ENCODE measurements at places on chromosomes 13 and 19. TPM values are rescaled to one million over a fixed set of nuclear protein-coding genes. Genes with fewer than 3 reads are reported as not detected.

GNA15 gene
- total RNA-seq, result 4.3 TPM

AMER2 gene
- not detected for total RNA-seq

AP1M1 gene
- total RNA-seq, result 107 TPM

IQCN gene
- total RNA-seq, result 0.52 TPM

ZNF345 gene
- total RNA-seq, result 4.1 TPM

TEX30 gene
- 12.5 TPM for total RNA-seq

ZNF471 gene
- total RNA-seq, result 8.6 TPM

TMEM205 gene
- 207 TPM for total RNA-seq

COMMD6 gene
- total RNA-seq, result 156 TPM

- DNase-seq, result no peak
These were observed 5.0 kb downstream of the RPL36 start for GRCh38 chr19:5694956-5695648.

- no peak for DNase-seq
These were observed 472.1 kb downstream of the DIAPH3 start for GRCh38 chr13:59691501-59692066.

- DNase-seq, result no peak
These were observed 22.9 kb downstream of the PPP5C start for GRCh38 chr19:46369817-46370216.

GRCh38 chr13:56015919-56016318, 1124.8 kb upstream of the PRR20A start:
- no peak for DNase-seq

DNA sequence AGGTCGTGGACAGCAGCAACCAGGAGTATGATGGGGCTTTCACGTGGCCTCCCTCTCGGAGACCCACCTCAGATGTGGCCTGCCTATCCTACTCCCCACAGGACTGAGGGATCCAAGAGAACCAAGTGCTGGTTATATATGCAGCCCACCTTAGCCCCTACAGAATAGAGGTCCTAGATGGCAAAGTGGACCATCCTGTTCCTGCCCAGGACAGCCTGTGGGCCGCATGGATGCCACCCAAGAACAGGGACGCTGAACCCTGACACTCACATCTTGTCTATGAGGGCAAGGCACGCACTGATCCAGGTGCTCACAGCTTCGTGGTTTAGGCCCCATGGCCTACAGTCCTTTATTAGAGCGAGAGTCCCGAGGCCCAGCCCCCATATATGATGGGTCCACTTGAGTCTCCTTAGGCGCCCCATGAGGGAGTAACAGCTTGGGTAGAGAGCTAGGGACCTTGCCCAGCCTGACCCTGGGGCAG, 1.5 kb upstream of the SLC27A5 start:
- DNase-seq, result no peak

DNA sequence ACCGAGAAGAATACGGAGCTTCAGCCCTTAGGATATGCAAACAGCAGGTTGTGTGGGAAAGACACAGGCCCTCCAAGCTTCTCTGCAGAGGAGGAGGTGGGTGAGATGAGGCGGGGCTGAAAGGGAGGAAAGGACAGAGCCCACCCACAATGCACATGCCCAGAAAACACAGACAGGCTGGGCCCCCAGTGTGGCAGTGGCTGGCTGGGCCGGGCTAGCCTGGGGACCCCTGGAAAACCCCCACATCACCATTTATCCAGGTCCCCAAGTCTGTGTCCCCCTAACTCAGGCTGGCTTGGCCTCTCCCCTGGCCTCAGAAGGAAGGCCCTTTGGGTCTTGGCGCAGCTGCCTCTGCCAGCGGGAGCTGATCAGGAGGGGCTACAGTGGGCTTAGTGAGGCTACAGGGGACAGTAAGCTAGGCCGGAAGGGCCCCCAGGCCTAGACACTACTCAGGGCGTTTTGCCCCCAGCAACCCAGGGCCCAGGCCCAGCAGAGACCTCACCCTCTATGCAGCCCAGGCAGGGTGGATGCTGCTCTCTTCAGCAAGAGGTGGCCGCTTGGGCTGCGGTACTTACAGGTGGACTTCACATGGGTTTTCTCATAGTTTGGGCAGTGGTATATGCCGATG, 119.5 kb downstream of the TUBA3C start:
- no peak for DNase-seq

GRCh38 chr13:112711528-112712265, 21.9 kb downstream of the ATP11A start:
- peak; percentile 96 for DNase-seq

DNA sequence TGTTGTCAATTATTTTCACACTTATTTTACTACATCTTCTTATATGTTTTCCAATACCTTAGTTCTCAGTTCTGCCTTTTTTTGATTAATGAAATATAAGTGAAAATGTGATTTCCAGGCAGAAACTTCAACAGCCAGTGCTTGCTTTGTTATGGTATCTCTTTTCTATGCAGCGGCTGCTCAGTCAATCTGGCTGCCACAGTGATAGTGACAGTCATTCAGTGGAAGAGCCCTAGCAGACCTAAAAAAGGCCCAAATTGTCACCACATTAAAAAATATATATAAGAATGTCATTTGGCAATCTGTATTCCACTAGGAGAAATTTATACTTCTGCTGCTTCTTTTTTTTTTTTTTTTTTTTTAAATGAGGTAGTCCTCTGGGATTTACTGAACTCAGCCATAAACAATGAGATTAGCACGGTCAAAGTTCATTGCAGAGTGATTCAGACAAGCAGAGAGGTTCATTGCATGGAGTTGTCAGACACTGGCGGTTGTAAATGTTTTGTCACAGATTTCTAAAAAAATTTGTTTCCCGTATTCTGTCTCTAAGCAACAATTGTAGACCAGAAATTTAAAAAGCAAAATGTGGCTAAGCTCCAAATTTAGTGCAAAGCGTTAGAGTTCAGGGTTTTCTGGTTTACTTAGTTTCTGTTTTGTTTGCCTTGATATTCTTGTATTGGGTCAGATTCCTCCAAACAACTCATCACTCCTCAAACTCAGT, 94.7 kb upstream of the PRR20A start:
- DNase-seq, result no peak

- no peak for DNase-seq
These were observed 16.2 kb upstream of the MISP start for GRCh38 chr19:734716-735115.

GRCh38 chr13:112441779-112442310, 65.7 kb downstream of the SPACA7 start:
- no peak for DNase-seq

GRCh38 chr13:99600318-99600717, 99.0 kb downstream of the TM9SF2 start:
- no peak for DNase-seq

GRCh38 chr13:47455626-47456025, 545.4 kb downstream of the SUCLA2 start:
- no peak for DNase-seq

DNA sequence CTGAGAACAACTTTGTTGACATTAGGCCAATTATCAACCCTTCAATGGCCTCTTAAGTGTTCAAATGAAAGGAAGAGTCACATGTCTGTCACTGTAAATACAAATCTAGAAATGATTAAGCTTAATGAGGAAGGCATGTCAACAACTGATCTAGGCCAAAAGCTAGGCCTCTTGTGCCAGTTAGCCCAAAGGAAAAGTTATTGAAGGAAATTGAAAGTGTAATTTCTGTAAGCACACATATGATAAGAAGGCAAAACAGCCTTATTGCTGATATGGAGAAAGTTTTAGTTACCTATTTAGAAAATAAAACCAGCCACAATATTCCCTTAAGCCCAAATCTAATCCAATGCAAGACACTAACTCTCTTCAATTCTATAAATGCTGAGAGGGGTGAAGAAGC, 604.7 kb downstream of the SLITRK6 start:
- DNase-seq, result no peak

GRCh38 chr13:65656740-65657329, 1573.3 kb downstream of the PCDH9 start:
- DNase-seq, result no peak

DNA sequence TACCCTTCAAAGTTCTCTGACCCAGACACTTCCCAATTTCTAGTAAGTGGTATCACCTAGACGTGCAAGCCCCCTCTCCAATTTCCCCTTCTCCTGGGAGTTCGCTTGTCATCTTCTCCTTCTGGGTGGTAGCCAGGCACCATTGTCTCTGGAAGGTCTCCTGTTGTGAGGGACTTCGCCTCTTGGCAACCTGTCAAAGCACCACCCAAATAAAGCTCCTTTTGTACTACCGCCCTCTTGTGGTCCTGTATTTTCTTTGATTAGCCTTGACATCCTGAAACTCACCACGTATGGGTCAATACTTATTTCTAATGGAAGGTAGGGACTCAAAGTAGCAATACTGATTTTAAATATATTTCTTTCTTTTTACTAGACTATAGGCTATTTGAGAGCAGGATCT, 8.2 kb downstream of the GPC5 start:
- no peak for DNase-seq

DNA sequence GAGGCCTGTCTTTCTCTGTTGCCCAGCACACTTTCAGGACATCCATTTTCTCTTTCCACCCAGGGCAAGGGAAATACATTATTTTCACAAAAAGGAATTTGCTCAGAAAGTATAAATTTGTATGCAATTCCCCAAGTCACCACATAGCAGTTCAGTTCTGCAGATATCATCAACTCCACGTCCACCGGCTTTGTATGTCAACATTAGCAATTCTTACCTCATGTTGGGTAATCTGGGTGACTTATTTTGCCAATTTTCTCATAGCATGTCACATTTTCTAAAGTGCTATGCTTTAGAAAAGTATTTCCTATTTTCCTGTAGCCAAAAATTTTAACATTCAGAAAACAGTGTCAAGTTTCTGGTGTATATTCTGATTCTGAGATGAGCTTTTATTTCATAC, 501.8 kb downstream of the EFNB2 start:
- no peak for DNase-seq

- no peak for DNase-seq
These were observed 41.2 kb downstream of the ABCC4 start for GRCh38 chr13:95260031-95260525.

DNA sequence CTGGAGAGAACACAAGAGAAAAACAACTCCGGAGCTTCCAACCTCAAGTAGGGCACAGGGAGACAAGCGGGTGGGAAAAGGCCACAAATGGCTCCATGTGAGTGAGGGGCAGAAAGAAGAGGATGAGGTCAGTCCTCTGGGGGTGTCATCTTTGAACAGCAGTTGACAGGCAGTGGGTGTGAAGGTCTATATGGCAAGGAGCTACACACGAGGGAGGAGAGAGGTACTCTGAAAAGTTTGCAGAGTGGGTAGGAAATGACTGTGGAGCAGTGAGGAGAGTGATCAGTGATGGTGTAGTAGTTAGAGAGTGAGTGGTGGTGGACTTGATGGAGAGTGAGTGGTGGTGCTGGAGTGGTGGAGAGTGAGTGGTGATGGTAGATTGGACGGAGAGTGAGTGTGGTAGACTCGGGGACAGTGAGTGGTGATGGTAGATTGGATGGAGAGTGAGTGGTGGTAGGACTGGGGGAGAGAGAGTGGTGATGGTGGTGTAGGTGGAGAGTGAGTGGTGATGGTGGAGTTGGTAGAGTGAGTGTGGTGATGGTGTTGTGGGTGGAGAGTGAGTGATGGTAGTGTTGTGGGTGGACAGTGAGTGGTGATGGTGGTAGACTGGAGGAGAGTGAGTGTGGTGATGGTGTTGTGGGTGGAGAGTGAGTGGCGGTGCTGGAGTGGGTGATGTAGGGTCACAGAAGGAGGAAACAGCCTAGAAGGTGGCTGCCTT, 4.0 kb downstream of the TFDP1 start:
- peak; percentile 68 for DNase-seq

GRCh38 chr19:16372065-16372915, 47.7 kb downstream of the KLF2 start:
- DNase-seq, result no peak

- DNase-seq, result no peak
These were observed 74.5 kb downstream of the NBEA start for GRCh38 chr13:35016362-35017112.

DNA sequence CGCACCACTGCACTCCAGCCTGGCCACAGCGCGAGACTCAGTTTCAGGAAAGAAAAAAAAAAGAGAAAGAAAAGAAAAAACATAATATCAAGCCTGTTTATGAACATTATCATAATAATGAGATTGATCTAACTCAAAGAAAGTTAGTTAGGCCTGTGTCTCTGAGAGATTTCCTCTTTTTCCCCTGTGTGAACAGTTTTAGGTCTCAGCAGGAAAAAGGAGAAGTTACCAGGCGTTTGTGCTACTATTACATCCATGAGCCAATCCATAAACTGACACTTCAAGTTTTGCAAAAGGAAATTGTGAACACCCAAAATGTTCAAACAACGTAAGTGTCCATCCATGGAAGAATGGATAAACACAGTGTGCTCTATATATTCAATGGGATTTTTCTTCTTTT, 3.8 kb downstream of the TARM1 start:
- no peak for DNase-seq

DNA sequence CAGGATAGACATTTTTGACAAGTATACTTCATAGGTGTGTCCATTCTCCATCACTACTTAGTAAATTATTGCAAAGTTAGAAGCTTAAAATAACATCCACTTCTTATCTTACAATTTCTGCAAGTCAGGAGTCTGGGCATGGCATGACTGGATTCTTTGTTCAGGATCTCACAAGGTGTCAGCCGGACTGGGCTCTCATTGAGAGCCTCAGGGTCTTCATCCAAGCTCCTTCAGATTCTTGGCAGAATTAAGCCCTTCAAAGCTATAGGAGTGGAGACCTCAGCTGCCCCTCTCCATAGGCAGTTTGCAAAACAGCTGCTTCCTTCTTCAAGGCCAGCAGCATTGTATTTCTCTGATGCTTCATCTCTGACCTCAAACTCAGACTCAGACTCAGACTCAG, 9.1 kb upstream of the SIN3B start:
- DNase-seq, result no peak

GRCh38 chr19:4691373-4691772, 21.2 kb upstream of the MYDGF start:
- no peak for DNase-seq

- no peak for DNase-seq
These were observed 32.9 kb downstream of the PAN3 start for GRCh38 chr13:28171266-28171665.

DNA sequence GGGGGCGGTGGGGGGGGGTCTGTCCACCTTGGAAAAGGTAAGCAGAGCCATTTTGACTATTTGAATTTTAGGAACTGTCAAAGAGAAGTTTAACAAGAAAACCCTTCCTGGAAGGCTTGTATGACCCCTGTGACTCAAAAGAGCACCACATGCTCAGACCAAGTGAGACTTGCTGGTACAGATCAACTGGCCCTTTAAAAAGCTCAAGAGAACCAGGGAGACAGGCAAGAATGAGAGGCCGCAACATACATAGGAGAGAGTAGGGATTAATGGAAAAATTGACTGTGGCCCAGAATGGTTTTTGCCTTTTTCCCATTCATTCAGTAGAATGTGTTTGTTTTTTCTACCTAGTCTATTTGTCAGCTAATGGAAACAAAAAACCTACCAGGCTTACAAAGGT, 26.2 kb upstream of the ATP8A2 start:
- DNase-seq, result no peak

DNA sequence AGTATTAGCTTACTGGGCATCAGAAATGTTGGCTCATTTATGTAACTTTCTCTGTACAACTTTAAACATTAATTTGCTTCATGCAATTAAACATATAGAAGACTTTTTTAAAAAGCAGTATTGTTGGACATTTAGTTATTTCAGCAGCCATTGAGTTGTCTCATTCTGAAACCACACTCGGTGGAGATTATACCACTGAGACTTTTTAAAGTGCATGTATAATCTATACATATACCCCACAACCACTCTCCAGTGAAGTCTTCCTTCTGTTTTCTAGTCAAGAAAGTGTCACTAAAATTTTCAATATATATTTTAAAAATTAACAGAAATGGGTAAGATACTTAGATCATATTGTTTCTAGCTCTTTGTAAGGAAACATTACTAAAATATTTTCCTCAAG, 15.5 kb downstream of the SETDB2 start:
- DNase-seq, result no peak

Measured in esophagus muscularis mucosa (tissue), 4 donors.